ENCODE measurements at places on chromosomes 16 and 17.

DNA sequence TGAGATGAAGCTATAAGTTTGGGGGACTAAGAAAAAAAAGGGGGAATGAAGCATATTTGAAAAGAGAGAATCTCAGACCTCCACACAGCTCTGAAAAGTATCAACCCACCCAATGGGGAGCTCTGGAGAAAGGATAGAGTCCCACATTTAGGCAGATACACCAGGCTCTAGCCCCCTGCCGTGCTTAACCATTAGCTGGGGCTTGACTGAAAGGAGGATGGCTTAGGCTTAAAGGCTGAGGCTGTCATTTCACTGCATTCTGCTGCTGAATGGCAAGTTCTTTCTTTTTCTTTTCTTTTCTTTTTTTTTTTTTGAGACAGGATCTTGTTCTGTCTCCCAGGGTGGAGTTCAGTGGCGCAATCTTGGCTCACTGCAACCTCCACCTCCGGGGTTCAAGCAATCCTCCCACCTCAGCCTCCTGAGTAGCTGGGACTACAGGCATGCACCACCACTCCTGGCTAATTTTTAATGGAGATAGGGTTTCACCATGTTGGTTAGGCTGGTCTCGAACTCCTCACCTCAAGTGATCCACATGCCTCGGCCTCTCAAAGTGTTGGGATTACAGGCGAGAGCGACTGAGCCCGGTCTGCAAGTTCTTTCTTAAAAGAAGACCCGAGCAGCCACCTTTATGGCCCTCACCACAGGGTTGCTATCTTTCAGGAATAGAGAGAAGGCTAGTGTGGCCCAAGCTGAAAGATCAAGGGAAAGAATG, 9.0 kb upstream of the MMP2 start:
- DNase-seq = no peak

DNA sequence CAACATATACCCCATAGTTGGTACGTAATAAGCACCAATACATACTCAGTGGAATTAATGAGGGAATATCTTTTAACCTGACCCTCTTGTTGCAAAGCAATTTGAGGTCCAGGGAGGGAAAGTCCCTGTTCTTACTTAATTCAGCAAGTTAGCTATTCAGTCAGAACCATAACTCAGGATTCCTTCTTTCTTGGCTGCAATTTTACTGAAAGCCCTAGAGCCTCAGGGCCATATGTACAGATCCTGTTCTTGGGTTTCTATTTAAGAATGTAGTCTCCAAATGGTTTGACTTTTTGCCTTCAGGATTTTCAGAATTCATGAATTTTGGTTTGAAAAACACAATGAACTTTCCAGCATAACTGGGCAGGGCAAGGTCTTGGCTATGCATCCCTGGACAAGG, 436.5 kb downstream of the HS3ST4 start:
- no peak for DNase-seq

GRCh38 chr16:57539072-57539796, 2.9 kb upstream of the CCDC102A start:
- no peak for DNase-seq

- DNase-seq = no peak
Measured at GRCh38 chr16:68645494-68646388, 631 bp downstream of the CDH3 start.

All from Daoy (cell line).